NCI-H1092 (cell line): ENCODE measurements at places on chromosomes 6 and 20.

- no peak for DNase-seq
Observed at GRCh38 chr6:133741375-133741861, 147.5 kb upstream of the TCF21 start.

GRCh38 chr20:56518721-56519398 lies 5.7 kb upstream of the FAM209A start:
- DNase-seq = no peak

DNA sequence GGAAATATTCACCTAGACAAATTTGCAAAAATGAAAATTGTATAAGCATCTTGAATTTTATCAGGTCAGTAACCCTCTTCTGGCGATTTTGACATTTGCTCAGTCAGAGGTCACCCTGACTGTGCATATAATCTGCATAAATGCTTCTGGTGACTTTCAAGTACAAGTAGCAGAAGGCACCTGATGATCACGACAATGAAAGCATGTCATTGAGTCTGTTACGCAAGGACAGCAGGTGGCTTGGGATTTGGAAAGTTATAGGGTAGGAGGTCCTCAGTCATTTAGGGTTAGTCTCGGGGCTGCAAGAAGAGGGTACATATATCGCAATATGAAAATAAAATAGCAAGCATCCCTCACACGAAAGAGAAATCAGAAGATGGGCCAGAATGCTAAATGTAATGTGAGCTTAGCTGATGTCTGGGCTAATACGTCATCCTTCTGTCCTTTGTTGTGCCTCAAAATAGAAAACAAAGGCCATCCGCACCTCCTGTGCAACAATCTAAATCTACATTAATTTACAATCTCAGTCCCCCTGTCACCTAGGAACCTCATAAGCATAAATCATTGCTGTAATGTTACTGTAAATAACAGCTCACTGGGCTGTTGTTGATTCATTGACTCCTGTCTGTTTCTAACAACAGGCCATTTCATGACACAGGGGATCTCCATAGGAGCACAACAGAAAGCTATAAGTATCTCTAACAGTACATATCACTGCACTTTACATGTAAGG lies 155.2 kb upstream of the RSPO3 start:
- DNase-seq = no peak

DNA sequence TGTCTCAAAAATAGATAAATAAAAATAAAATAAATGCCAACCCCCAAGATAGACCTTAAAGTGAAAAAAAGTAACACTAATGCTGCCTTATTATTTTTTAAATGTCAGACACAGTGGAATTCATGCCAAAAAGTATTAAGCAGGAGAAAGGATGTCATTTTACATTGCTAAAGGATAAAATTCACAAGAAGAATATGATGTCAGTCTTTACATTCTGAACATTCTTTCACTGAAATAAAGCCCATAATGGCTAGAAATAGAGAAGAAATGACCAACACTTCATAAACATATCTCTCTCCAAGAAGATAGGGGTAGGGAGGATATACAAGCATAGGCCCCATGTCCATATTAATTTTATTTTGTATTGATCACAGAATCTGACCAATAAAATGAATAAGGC lies 47.4 kb downstream of the SLC23A2 start:
- no peak for DNase-seq

DNA sequence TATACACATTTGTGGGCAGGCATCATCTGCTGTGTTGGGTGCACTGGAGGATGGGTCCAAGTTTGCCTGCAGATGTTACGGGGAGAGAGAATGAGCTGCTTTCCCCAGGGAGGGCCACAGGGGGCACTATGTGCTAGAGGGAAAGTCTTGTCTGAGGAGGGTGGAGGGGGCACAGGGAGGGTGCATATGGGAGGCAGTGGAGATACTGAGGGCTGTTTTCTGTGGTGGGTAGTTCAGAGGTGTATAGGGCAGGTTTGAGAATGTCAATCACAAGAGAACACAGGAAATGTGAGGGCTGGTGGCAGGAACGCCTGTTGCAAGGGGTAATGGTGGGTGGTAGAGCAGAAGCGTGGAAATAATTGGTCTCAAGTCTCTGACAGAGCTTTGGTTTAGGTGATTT lies 7.7 kb upstream of the PTPRA start:
- DNase-seq = no peak

DNA sequence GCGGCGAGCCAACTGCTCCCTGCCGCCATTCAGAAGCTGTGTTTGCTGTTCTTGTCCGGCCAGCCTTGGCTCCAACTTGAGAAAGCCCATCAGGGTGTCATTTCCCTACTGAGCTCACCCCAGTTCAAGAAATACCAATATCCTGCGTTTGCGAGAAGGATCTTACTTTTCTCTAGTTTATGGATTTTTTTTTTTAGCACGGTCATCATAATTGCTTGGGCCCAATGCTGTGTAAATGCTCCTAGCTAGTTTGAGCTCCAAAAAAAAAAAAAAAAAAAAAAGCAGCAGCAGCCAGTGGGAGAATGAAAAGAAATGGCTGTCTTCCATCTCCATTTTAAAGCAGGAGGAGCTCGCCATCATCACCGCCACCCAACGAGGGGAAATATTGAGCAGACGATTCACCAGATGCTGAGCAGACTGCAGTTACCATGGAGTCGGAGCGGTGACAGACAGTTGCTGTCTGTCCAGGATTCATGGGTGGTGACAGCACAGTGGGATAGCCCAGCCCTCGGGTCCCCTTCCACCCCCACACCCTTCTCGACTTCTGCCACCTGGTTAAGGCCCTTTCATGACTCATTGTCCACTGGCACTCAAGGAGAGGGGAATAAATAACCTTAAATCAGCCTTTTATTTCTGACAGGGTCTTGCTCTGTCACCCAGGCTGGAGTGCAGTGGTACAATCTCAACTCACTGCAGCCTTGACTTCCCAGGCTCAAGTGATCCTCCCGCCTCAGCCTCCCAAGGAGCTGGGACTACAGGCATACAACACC lies 132.4 kb upstream of the SNX9 start:
- DNase-seq = no peak

DNA sequence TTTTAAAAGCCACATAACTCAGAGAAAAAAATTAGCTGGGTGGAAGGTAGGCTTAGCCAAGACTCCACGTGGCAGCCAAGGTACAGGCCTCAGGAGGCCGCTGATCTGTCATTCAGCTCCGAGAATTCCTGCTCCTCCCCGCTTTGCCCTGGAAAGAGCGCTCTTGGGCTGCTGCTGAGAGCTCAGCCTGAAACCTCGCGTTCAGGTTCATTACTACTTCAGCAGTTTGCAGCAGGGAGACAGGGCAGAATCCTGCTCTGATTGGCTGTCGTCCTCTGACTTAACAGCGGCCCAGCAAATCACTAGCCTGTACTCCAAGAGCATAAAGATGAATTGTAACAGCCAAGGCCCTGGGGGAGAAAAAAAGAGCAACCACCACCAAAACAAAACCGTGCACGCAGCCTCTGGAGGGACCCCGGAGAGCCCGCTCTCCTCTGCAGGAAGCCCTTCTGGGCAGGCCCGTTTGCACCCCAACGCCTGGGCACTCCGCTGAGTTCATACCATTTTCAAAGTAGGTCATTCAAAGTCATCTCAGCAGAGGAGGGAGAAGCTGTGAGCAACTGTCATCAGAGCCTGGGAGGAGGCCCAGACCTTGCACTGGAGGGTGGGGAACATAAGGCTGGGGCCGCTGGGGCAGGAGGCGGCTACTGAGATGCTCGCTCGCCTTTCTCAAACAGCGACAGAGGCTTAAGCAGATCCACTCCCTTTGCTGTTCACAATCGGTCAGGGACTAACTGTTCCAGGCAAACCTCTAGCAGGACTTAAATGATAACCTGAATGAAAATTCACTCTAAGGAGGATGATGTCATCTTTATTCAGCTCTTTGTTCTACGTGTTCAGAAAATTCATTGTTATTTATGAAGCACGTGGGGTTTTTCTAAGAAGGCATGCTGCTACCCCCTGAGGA lies 42.3 kb upstream of the ATXN1 start:
- DNase-seq = no peak

DNA sequence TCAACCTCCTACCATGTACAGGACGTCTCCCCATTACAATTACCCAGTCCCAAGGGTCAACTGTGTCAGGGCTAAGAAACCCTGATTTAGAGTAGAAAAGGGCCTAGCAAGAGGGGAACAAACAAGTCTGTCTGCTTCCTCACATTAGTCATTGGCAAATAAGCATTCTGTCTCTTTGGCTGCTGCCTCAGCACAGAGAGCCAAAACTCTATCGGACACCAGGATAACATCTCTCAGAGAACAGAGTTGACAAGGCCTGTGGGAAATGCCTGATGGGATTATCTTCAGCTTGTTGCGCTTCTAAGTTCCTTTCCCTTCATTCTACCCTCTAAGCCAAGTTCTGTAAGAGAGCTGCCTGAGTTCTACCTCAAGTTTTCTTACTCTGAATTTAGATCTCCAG lies 19.0 kb upstream of the VSX1 start:
- no peak for DNase-seq

- DNase-seq = peak; percentile 93
Observed at GRCh38 chr6:26031595-26032339, 55.5 kb upstream of the HFE start.

DNA sequence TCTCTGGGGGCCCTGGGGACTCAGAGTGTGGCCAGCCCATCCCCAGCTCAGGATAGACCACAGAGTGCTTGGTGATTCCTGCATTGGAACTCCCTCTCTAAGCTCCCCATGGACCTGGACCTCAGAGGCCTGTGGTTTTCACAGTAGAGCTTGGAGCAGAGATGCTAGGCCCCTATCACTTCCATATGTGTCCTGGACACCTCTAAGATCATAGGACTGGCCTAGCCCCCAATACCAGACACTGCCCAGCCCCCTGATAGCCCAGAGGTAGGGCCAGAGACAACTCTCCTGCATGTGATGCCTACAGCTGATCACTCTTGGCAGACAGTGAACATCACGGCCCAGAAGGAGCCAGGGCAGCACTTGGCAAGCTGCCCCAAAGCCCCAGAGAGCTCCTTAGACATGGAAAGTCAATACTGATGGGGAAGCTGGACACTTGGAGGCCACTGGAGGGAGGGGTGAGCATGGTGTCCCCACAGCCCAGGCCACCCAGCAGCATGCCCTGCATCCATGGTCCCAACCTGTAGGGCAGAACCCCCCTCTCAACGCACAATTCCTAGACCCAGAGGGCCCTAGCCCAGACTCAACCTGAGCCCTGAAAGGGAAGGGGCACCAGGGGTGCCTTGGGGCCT lies 27.1 kb downstream of the UBD start:
- DNase-seq = no peak

DNA sequence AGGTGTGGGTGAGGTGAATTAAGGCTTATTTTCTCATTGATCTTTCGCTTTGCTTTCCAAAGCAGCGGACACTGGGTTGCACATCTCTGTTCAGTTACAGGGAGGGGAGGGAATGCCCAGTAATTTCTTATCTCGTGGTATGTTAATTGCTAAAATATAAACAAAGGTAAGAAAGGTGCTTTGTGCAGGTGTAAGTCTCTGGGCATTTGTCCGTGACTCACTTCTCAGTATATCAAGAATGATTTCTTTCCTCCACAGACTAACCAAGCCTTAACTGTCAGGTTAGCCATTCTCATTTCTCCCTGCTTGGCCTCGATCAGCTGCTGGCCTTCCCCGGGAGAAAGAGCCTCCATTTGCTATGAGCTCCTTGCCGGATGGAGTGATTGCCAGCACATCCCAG lies 862.1 kb downstream of the KIF16B start:
- DNase-seq = no peak

- no peak for DNase-seq
Observed at GRCh38 chr6:1129131-1129530, 182.8 kb upstream of the FOXQ1 start.

DNA sequence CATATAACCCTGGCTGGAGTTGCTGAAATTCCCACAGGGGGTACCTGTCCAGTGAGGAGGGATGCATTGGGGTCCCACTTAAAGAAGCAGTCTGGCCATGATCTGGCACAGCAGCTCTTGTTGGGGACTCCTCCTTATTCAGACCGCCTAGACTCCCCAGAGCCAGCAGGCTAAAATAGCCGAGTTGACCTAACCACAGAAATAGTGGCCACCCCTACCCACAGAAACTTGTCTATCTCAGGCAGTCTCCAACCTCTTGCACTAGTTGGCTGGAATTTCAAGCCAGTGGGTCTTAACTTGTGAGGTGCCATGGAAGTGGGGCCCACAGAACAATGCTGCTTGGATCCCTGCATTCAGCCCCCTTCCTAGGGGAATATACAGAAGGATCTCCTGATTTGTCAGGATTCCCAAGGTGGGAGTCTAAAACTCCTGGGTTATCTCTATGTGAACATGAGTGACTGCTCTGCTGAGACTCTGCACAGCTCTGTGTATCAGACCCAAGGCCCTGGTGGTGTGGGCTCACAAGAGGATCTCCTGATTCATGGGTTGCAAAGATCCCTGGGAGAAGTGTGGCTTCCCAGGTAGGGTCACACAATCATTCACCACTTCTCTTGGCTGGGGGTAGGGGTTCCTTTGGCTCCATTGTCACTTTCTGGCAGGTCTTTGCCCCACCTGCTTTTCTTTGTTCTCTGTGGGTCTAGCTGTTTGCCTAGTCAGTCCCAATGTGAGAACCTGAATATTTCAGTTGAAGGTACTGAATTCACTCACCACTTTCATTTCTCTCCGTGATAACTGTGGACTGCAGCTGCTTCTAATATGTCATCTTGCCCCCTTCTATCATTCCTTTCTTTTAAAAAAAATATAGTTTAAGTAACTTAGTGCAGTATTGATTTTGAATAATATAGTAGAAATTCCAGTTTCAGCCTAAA lies 65.5 kb upstream of the CLVS2 start:
- no peak for DNase-seq
